Activated CD4-positive, CD25-positive, alpha-beta regulatory T cell treated with anti-CD3 and anti-CD28 coated beads, Interleukin-2, amount 50 U/mL, for 72 hours (primary cell): ENCODE measurements at places on chromosomes 7 and 10.

GRCh38 chr10:100642295-100642994, 102.9 kb upstream of the PAX2 start:
- no peak for DNase-seq

- DNase-seq = no peak
These were observed 606.0 kb downstream of the ARL4A start for GRCh38 chr7:13293264-13294002.

DNA sequence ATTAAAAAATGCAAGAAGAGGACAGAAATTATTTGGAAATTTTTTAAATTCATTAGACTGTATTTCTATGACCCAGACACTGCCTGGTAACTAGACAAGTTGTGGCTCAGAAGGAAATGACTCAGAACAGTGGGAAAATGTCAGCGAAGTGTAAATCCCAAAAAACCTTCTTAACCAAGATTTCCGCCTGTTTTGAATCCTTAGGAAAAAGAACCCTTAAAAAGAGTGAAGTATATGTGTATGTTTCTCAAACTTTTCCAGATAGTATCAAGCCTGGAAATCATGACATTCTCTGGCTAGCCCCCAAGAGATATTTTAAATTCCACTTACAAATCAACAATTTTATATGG, 42.7 kb upstream of the PLXNA4 start:
- DNase-seq = no peak

- peak; percentile 13 for DNase-seq
These were observed 35.3 kb downstream of the AMZ1 start for GRCh38 chr7:2723138-2723850.

DNA sequence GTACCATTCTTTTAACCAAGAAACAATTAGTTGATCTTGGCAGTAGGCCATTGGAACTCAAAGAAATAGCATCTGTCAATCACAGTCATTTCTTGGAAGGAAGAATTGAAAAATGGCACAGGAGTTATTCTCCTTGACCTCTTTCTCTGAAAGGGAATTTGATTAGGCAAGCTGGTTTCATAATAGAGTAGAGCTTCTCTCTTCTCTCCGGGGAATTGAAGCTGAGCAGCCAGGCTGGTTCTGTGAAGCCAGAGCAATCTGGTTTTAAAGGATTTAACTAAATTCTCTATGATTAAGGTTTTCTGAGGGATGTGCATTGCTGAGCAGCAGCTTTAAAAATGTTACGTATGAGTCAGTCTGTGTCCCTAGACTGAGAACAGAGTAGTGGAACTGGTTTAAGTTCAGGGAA, 70.2 kb downstream of the AHCYL2 start:
- no peak for DNase-seq

- DNase-seq = no peak
These were observed 31.8 kb upstream of the MSMB start for GRCh38 chr10:46077731-46078413.

DNA sequence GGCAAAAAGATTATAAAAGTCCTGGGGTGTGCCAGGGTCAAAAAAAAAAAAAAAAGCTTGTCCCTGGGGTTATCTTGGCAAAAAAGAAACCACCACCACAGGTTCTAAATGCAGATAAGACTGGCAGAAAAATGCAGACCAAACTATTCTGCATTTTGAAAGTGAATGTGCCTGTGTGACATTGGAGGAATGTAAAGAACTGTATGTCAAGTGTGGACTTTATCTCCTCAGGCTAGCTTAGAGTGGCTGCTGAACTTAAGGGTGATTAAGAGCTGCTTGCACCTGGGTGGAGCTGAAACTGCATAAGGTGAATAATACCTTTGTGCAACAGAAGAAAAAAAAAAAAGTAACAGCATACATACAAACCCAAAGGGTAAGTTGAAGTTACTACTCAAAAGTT, 1.3 kb upstream of the NAPEPLD start:
- no peak for DNase-seq

DNA sequence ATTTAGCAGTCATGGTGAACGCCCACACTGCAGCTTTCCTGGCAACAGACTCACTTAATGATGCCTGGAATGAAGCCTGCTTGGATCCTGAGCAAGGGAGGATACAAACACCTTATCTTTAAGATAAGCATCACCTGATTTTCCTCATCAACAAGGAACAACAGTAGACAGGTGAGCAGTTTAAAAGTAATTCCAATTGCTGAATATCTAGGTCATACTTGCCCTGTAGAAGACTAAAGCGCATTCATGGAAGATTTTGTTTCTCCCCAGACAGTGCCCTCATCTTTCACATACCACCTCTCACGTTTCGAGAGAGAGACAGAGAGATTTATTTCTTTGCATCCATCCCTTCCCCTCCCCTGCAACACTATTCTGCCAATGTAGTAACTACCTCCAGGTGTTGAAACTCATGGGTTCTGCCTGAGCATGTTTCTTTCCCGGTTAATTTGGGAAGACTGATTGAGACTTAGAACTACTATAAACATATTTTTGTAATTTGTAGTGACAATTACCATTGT, 660.7 kb downstream of the PARD3 start:
- no peak for DNase-seq

DNA sequence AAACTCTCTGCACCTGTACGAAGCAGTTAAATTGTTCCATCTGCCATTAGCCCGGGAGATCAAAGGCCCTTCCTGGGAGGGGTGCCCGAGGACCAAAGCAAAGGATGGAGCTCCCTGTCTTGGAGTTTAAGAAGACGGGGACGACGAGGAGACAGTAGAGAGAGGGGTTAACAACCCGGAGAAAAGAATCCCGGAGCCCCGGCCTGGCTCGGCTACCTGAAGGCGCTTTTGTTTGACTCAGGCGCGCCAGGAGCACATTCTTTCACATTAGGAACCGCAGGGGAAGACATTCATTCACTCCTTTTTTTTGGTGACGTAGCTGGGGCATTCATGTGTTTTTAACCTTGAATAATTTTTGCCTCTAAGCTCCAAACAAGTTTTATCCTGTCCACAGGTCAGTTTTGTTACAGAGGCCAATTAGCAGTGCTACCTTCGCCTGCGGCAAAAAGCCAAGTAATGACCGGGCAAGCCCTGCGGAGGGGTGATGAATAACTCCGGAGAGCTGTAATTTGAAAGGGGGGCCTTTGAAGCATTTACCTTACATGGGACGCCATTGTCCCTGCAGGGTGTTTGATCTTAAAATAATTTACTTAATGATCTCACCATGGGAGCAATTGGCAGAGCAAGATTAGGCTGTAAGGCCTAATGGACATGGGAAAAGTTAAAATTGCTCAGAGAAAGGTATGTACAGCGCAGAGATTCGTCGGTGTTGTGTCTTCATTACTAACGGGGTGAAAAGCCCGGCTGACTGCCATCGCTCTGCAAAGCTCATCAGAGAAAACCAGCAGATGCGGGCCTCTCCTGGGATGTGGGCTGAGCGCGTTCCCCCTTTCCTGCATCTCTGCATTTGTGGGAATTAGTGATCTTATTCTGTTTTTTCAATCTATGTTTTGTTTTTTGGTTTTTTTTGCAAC, 258.0 kb upstream of the SP4 start:
- no peak for DNase-seq

GRCh38 chr7:19928247-19928646, 154.8 kb upstream of the TMEM196 start:
- DNase-seq = no peak

DNA sequence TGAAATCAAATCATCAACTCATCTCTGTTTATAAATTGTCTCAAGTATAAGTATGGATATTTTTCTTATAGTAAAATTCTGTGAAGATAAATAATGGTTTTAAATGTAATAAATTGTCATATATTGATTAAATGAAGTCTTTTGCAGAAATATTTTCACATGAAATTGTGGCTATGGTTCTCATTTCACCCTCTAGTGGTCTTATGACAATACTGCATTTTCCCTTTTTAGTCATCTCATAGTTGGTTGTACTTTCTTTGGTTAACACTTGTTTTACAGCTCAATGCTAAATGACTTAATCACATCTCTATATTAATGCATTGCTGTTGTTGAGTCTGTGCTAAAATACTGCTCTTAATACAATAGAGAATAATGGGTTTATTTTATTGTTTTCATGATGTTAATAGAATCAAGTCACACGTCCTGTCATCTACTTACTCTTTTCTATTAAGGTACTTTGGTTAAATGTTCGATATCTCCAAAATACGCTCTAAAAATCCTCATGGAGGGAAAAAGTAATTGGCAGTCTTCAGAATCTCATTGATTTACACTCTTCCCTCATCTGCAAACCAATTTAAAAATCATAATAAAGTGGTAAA, 38.0 kb upstream of the CACNA2D1 start:
- DNase-seq = no peak

DNA sequence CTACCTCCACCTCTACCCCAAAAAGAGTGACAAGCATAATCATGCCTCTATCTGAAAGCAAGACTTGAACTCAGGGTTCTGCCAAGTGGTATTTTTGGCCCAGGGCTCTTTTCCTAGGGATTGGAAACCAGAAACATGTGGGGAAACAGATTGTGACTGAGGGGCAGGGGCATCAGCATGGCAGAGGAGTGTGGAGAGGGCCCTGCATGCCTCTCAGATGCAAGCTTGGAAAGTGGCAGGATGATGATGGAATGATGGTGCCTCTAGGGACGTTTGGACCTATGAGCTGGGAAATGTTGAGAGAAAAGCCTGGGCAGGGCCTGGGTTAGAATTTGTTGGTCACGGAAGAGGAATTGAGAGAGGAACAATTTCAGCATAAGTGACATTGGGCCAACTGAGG, 78.4 kb upstream of the LEP start:
- DNase-seq = no peak

GRCh38 chr7:339696-340095, 49.7 kb downstream of the FOXL3 start:
- no peak for DNase-seq

DNA sequence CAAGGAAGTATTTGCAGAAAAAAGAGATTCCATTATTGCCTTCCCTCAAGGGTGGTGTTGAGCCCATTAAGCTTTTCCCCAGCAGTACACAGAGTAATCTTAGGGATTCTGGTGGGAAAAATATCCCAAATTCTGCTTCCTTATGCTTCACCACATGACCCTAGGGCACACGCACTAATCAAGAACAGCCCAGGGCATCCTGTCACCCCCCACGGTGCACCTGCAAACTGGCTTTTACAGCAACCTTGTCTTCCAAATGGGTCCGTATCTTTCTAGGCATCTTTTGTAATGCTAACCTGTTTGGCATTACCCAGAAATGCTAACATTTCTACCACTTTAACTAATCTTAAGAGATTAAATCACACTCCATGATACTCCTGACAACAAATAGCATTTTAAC, 926 bp upstream of the C7orf33 start:
- no peak for DNase-seq

DNA sequence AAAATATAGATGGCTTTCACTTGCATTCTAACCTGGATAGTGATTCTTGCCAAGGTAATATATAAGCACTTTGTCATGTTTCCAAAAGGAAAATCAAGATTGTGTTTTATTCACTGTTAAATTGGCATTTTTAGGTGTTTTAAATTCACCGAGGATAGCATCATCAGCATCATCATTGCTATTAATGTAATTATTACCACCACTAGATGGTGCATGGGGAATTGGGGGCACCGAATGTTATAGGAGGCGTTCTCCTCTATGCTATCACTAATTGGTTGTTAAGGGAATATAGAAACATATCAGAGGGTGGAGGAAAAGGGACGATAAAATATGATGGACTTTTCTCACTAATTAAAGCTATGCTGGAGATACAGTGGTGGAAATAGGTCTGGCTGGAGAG, 95.5 kb downstream of the CELF2 start:
- DNase-seq = no peak

GRCh38 chr10:26855186-26855585, 5.6 kb downstream of the ABI1 start:
- no peak for DNase-seq

- DNase-seq = no peak
These were observed 511.1 kb upstream of the C7orf33 start for GRCh38 chr7:148079206-148080080.

GRCh38 chr7:34338961-34339526, 319.0 kb upstream of the NPSR1 start:
- DNase-seq = no peak

DNA sequence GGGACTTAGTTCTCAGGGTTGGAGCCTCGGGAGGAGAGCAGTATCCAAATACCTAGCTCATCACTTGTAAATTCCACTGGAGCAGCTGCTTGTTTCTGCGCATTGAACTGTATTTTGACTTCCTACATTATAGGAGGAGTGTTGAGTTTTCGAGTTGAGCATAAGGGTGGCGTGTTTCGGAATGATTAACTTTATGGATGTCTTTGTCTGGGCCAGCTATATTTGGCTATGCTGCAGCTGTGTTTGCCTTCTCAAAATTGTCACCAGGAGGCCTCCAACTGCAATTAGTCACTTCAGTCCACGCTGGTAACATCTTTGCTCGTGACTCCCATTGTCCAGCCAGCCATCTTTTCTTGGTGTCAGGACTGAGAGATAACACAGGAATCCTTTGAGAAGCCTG, 9.1 kb downstream of the CELF2 start:
- DNase-seq = no peak

GRCh38 chr7:140972876-140973829, 41.6 kb downstream of the MRPS33 start:
- no peak for DNase-seq

- no peak for DNase-seq
These were observed 524.1 kb upstream of the SEMA3D start for GRCh38 chr7:85710960-85711359.

GRCh38 chr7:115357703-115357999, 435.8 kb downstream of the MDFIC start:
- DNase-seq = no peak

DNA sequence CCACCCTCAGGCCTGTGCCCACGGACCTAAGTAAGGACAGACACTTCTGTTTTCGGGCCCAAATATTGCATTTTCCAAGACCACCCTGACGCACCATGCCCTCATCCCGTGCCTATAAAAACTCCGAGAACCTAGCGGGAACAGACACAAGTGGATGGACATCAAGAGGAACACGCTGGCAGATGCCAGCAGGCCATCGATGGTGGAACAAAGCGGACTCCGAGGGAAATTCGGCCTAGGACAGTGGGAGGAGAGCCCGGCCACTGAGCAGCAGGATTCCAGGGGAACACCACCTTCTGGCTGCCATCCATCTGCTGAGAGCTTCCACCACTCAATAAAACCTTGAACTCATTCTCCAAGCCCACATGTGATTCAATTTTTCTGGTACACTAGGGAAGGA, 243.6 kb upstream of the ZWINT start:
- DNase-seq = no peak

DNA sequence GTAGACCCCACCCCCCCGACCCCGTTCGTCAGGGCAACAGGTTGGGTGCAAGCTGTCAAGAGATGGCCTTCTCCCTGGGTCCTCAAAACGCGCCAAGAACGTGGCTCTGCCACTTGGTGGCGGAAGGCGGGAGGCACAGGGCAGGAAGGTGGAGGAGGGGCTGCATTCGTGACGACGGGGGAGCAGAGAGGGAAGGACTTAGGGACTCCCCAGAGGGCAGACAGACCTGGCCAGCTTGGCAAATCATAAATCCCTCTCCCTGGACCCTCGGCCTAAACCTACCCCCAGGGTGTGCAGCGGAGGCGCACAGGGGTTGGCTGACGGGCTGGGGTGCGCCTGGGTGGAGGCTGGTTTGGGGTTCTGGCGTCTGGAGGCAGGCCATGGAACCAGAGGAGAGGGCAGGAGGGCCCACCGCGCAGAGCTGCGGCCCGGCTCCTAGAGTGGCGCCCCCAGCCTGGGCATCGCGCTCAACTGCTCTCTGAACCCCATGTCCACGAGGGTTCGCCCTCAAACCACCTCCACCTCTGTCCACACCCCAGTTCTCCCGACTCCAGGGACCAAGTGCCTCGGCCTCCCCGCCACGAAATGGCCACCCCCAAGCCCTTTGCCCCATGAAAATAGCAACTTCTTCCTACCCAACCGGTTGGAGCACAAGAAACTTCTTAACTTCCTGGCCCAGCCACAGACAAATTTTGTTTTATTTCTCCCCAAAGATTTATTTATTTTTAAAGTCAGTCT, 10.8 kb upstream of the GATA3 start:
- no peak for DNase-seq
